ENCODE measurements at places on chromosomes 16 and 17.

DNA sequence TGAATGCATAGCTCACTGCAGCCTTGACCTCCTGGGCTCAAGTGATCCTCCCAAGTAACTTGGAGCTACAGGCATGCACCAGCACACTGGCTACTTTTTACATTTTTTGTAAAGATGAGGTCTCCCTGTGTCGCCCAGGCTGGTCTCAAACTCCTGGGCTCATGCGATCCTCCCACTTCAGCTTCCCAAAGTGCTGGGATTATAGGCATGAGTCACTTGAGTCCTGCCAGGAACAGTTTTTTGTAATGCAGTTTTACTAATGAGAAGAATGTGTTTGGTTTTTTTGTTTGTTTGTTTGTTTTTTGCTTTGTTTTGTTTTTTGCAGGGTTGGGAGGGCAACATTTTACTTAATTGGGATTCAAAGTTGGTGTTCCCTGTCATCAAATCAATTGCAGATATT is 22.2 kb downstream of the SOST start:
- no peak for DNase-seq

GRCh38 chr17:80101946-80102663 is 724 bp downstream of the GAA start:
- DNase-seq = peak; percentile 25

GRCh38 chr17:8602679-8603078 is 27.8 kb downstream of the MYH10 start:
- DNase-seq = no peak

DNA sequence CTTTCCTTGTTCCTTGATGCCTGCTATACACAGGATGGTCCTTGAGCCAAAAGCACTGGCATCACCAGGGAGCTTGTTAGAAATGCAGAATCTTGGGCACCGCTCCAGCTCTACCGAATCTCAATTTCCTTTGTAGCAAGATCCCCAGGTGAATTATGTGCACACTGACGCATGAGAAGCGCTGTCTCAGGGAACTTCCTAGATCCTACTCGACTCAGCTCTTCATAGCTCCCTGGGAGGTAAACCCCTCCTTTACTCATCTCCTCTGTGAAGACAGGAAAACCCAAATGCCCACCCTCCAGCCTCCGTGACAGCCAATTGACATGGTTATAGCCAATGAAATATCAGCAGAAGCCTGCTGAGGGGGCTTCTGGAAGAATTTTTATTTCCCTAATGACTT is 4.1 kb downstream of the USP31 start:
- no peak for DNase-seq

DNA sequence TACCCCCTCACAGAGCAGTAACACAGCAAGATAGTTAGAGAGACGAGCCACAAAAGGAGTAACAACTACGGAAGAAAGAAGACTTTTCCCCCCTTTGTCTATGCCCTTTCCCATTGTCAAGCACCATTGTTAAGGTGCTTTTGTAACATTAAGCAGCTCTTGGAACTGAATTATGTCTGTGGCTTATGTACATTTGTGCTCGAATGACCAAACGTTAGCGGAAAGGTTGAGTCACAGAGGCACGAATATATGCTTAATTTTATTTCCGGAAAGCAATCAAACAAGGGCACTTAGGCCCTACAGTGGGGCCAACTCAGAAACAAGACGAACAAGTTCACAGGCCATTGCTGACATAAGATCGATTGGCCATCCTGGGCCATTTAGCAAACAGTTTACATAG is 109.5 kb downstream of the ANKFN1 start:
- no peak for DNase-seq

- DNase-seq = peak; percentile 45
Observed at GRCh38 chr17:29620271-29620670, 2.4 kb downstream of the CORO6 start.

- DNase-seq = peak; percentile 50
Observed at GRCh38 chr16:4852221-4852872, 5.1 kb downstream of the UBN1 start.

GRCh38 chr17:78585006-78585630 is 7.9 kb upstream of the DNAH17 start:
- no peak for DNase-seq

DNA sequence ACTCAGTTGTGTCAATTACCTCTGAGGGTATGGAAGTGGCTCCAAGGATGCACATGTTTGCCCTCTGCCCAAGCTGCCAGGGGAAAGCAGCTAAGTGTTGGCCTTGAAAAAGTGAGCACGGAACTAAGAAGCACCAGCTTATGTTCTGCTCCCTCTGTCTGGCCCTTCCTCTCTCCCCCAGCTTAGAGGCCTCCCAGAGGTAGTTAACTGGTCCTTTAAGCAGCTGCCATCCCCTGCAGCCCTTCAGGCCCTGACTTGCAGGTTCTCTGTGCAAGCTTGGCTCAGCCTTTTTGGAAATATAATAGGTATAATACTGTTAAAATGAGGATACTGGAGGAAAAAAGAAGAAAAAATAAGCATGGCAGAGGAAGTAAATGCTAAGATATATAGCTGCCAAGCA is 7.0 kb upstream of the UBE2Z start:
- no peak for DNase-seq

GRCh38 chr17:19332371-19333131 is 30.0 kb downstream of the B9D1 start:
- DNase-seq = no peak

- no peak for DNase-seq
Observed at GRCh38 chr16:49745311-49745747, 110.6 kb downstream of the ZNF423 start.

- no peak for DNase-seq
Observed at GRCh38 chr17:83131401-83132011, 52.1 kb downstream of the METRNL start.

- DNase-seq = no peak
Observed at GRCh38 chr17:59400858-59401257, 69.4 kb downstream of the YPEL2 start.

DNA sequence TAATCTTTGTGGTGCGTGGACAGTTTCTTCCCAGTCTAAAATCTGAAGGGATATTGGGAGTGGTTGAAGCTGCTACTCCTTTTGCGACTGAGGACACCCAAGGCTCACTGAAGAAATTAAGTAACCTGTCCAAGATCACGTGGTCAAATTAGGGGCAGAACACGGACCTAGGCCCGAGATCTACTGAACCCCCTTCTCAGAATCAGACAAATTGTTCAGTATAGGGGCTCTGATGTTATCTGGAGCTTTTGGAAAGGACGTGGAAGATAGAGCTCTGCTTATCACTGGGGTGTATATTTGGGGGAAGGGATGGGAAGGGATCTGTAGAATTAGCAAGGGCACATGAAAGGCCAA is 857 bp downstream of the TANGO6 start:
- no peak for DNase-seq

- DNase-seq = no peak
Observed at GRCh38 chr17:80964859-80965580, 26.6 kb upstream of the CHMP6 start.

DNA sequence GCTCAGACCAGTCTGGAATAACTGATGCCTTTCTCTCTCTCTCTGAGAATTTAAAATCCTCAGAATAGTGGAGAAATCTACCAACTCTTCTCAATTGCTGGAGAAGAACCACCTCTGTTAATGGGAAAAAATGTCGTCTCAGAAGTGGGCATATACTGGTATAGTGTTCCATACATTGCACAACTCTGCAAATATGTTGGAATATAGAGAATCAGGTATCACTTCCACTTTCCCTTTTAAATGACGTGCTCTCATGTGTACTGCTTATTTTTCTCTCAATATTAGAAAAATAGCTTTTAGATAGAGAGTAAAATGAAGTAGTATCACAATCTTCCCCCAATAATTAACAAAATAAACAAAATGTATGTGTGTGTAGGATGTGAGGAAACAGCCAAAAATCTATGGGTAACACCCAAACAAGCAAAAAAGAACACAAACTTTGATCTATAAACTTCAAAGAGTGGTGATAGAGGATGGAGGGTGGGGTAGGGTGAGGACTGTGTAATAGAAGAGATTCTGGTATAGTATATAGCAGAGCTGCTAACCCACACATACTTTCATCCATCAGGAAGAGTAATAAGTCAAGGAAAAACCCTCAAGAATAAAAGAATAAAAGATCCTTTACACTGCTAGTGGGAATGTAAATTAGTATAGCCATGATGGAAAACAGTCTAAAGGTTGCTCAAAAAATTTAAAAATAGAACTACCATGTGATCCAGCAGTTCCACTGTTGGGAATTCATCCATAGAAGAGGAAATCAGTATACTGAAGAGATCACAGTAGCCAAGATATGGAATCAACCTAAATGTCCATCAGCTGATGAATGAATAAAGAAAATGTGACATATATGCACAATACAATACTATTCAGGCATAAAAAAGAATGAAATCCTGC is 46.9 kb downstream of the NFATC3 start:
- DNase-seq = no peak

DNA sequence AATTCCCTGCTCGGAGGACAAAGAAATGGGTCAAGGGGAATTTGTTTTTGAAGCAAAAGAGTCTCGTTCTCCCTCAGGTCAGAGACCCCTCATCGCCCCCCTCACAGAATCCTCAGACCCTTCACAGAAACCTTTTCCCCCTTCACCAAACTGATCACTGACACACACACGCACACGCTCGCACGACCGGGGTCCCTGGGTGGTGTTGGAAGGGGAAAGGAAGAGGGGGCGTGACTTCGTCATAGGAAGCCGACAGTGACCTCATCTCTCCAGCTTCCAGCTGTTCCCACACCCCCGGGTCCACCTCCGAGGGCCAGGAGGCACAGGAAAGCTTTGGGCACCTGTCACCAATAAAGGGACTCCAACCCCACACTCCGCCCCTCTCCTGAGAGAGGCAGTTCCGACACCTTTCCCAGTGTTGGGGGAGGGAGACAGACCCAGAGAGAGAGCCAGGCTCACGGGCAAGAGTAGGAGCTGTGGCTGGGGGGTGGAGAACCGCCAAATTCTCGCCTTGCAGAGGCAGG is 1.2 kb downstream of the ASGR1 start:
- no peak for DNase-seq

GRCh38 chr17:10613775-10614513 is 43.2 kb downstream of the MYH3 start:
- DNase-seq = no peak

- DNase-seq = no peak
Observed at GRCh38 chr17:8326511-8327302, 12.9 kb upstream of the ODF4 start.

DNA sequence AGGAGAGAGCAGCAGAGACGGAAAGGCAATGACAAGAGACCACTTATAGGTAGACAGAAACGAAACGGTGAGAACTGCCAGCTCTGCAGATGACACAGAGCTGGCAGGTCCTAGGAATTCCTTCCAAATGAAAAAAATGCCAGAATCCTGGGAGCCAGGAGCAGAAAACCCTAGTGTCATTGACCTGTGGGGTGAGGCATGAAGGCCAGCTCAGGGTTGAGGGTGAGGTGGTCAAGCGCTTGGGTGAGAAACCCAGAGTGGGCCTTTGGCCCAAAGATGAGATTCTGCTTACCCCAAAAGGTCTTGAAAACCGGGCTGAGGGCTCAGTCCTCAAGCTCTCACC is 9.2 kb downstream of the HIC1 start:
- peak; percentile 0 for DNase-seq

DNA sequence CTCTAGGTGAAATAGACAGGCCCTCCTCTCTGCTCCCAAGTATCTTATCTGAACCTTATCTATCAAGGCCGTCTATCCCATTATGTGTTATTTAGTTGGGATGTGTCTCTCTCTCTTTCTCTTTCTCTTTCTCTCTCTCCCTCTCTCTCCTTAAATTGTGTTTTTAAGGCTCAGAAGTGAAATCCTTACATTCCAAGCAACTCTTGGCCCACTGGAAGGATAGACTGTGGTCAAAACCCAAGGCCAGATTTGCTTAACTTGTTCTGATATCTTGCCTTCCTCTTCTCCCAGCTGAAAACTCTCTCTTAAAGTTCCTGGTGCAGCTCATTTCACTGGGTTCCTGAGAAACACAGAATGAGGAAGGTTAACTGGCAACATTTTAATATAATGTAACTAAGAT is 14.7 kb downstream of the CDRT4 start:
- no peak for DNase-seq

DNA sequence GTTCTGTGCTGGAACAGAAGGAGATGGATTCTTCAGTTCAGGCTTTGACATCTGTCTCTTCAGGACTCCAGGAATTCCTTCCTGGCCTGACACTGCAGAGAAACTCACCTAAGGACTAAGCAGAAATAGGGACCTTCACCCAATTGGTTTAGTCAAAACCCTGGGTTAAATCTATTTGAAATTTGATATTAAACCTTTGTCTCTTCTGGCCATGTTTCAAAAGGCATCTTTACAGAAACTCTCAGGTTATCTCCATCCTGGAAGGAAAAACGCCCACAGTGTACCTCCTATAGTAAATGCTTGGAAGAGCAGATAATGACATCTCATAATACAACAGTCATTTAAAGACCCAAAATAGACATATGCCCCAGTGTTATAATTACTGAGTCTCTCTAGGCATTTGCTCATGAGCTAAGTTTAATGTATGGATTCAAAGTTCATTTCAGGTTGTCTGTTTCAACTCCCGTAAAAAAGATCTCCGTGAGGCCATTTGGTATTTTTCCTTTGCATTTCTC is 5.6 kb upstream of the HOXB4 start:
- DNase-seq = no peak

- no peak for DNase-seq
Observed at GRCh38 chr16:48318630-48319029, 66.6 kb downstream of the SIAH1 start.

Measured in HCEC 1CT (cell line).